Prostate gland (tissue), 2 donors: ENCODE measurements at places on chromosomes 11 and 22. TPM values are rescaled to one million over a fixed set of nuclear protein-coding genes. Genes with fewer than 3 reads are reported as not detected.

- H3K36me3 ChIP-seq = no peaks in the 10 kb centered on the region
- peaks cover 9% of the 10 kb centered on the region for H3K4me1 ChIP-seq
- no peaks in the 10 kb centered on the region for H3K27me3 ChIP-seq
- no peak overlapping the region for H3K4me3 ChIP-seq
Observed at GRCh38 chr11:408154-409007, 6.4 kb downstream of the SIGIRR start.

DNA sequence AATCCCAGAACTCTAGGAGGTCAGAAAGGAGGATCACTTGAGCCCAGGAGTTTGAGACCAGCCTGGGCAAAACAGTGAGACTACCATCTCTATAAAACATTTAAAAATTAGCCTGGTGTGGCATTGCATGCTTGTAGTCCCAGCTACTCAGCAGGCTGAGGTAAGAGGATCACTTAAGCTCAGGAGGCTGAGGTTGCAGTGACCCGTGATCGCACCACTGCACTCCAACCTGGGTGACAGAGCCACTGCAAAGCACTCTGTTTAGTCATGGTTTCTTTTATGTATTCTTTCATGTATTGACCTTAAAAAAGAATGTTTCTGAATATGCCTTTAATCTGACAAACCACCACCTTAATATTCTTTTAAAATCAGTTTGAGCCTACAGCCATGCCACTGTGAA lies 52.2 kb downstream of the BIRC2 start:
- no peaks in the 10 kb centered on the region for H3K4me1 ChIP-seq
- no peaks in the 10 kb centered on the region for H3K27me3 ChIP-seq
- no peak overlapping the region for H3K27ac ChIP-seq
- no peak for DNase-seq
- H3K4me3 ChIP-seq = no peak overlapping the region

- no peak overlapping the region for H3K27ac ChIP-seq
- no peaks in the 10 kb centered on the region for H3K27me3 ChIP-seq
- no peaks in the 10 kb centered on the region for H3K4me1 ChIP-seq
- no peak for DNase-seq
- no peak overlapping the region for H3K4me3 ChIP-seq
- H3K36me3 ChIP-seq = no peaks in the 10 kb centered on the region
Observed at GRCh38 chr22:30861688-30862552, 106.7 kb downstream of the MORC2 start.

- no peaks in the 10 kb centered on the region for H3K4me1 ChIP-seq
- no peak overlapping the region for H3K4me3 ChIP-seq
- no peak overlapping the region for H3K27ac ChIP-seq
Observed at GRCh38 chr11:61264795-61265194, 23.8 kb downstream of the PGA5 start.

GRCh38 chr22:42198226-42198625 lies 67.6 kb upstream of the CYP2D6 start:
- H3K4me3 ChIP-seq = no peak overlapping the region
- H3K27me3 ChIP-seq = no peaks in the 10 kb centered on the region
- H3K27ac ChIP-seq = no peak overlapping the region
- no peak for DNase-seq
- H3K4me1 ChIP-seq = no peaks in the 10 kb centered on the region

DNA sequence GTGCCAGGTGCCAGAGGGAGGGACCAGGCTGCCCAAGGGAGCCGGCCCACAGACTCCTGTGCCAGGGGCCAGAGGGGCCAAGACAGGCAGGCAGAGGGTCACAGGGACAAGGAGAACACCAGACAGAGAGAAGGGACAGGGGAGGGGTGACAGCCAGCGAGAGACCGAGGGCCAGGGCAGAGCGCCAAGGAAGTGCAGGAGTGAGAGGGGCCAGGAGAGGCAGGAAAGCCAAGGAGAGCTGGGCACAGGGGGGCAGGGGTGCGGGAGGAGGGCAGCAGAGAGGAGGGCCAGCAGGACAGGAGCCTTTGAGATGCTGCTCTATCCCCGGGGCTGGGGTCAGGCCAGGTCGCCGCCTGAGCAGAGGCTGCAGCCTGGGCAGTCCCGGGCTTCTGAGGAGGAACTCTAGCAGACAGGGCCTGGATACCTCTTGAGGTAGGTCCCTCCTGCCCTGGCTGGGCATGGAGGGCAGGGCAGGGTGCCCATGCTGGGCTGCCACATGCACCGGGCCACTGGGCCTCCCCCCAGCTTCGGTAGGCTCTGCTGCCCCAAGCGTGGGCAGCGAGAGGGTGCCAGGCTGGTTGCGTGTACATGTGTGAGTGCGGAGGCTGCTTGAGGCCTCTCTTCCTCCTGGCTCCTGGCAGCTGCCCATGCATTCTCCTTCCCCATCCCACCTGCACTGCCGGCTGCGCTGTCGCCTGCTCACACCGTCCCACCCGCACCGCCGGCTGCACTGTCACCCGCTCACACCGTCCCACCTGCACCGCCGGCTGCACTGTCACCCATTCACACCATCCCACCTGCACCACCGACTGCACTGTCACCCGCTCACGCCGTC lies 12.2 kb downstream of the LSP1 start:
- no peaks in the 10 kb centered on the region for H3K27me3 ChIP-seq
- H3K4me1 ChIP-seq = no peaks in the 10 kb centered on the region
- H3K36me3 ChIP-seq = no peaks in the 10 kb centered on the region
- no peak for DNase-seq

GRCh38 chr11:32233276-32233675 lies 142.4 kb downstream of the RCN1 start:
- H3K4me3 ChIP-seq = no peak overlapping the region
- H3K36me3 ChIP-seq = no peaks in the 10 kb centered on the region
- H3K27me3 ChIP-seq = no peaks in the 10 kb centered on the region
- H3K4me1 ChIP-seq = no peaks in the 10 kb centered on the region

GRCh38 chr11:15150507-15150906 lies 35.8 kb downstream of the INSC start:
- H3K4me1 ChIP-seq = no peaks in the 10 kb centered on the region
- DNase-seq = no peak
- no peak overlapping the region for H3K4me3 ChIP-seq

DNA sequence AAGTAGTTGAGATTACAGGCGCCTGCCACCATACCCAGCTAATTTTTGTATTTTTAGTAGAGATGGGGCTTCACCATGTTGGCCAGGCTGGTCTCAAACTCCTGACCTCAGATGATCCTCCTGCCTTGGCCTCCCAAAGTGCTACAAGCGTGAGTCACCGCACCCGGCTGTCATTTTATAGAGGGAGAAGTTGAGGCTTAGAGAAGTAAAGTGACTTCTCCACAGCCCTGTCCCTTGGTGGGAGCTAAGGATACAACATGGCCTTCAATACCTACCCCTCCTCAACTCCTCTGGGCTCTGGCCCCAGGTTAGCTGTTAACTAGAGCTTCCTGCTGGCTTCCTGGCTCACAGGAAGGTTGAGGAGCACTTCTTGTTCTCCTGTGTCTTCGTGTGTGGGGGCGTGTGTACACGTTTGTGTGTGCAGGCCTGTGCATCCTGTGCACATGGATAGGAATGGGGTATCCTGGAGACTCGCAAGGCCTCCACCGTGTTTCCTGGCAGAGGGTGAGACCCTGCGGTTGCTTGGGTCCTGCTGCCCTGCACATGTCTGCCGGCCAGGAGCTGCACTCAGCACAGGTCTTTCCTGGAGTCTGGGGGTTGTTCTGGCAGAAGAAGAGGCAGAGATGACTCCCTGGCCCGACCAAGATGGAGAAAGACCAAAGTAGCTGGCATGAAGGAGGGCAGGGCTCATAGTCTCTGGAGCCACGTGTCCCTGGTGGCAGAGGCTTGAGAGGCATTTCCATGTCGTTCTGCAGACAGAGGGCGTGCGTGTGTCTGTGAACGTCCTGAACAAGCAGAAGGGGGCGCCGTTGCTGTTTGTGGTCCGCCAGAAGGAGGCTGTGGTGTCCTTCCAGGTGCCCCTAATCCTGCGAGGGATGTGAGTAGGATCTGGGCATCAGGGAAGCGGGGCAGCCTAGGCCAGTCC lies 2.4 kb downstream of the SIDT2 start:
- no peaks in the 10 kb centered on the region for H3K27me3 ChIP-seq
- DNase-seq = peak; percentile 65
- H3K4me1 ChIP-seq = peaks cover 15% of the 10 kb centered on the region

- no peak overlapping the region for H3K27ac ChIP-seq
- peaks cover 12% of the 10 kb centered on the region for H3K4me1 ChIP-seq
- no peaks in the 10 kb centered on the region for H3K36me3 ChIP-seq
- H3K27me3 ChIP-seq = no peaks in the 10 kb centered on the region
- no peak for DNase-seq
Observed at GRCh38 chr11:551131-551530, 9.4 kb downstream of the LMNTD2 start.

DNA sequence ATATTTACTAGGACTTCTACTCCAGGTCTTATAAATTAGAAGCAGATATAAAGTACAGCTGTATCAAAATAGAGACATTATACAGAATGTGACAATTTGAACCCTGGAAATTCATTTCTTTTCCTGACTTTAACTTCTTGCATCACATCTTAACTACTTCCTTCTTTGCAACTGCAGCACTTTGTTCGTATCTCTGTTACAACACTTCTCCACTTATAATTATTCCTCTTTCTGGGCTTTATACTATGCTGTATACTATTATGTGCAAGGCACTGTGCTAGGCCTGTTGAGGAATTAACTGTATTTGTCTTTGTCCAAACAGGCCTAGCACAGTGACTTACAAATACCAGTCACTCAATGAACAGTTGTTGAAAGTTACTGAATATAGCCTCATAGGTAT lies 1.8 kb upstream of the SLC36A4 start:
- H3K4me1 ChIP-seq = no peaks in the 10 kb centered on the region
- H3K36me3 ChIP-seq = no peaks in the 10 kb centered on the region
- no peak for DNase-seq
- no peak overlapping the region for H3K27ac ChIP-seq

DNA sequence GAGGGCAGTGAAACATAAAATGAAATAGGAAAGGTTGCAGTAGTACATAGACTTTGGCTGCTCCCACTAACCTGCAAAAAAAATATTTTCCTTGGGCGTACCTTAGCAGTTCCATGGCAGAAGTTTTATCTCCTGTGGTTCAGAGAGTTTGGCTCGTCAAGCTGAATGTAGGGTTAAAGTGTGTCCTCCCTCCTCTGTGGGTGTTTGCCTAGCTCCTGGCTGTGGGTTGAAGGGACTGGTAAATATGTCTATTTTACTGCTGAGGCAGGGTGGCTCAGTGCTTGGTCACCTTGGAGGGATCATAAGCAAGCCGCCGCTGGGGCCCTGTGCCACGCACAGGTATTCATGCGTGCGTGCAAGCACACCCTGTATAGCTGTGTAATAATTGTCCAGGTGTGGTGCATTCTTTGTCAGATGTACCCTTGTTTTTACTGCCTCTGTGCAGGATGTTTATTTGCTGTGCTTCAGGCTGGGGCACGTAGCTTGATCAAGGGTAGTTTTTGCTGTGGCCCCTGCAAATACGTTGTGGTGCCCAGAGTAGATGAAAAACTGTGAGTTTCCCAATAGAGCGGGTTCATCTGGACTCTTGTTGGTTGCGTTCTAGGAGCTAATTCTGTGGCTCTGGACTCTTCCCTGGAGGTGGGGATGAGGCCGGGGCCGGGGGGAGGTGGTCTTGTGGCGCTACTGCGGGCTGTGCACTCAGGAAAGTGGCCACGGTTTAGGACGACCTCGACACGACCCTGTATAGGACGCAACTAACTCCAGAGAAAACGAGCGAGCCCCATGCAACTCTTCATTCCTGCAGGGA lies 732 bp upstream of the SORL1 start:
- H3K27ac ChIP-seq = peak overlapping the region; percentile 76
- no peaks in the 10 kb centered on the region for H3K36me3 ChIP-seq
- H3K4me3 ChIP-seq = peak overlapping the region; percentile 84
- peak; percentile 69 for DNase-seq
- H3K4me1 ChIP-seq = no peaks in the 10 kb centered on the region
- no peaks in the 10 kb centered on the region for H3K27me3 ChIP-seq

DNA sequence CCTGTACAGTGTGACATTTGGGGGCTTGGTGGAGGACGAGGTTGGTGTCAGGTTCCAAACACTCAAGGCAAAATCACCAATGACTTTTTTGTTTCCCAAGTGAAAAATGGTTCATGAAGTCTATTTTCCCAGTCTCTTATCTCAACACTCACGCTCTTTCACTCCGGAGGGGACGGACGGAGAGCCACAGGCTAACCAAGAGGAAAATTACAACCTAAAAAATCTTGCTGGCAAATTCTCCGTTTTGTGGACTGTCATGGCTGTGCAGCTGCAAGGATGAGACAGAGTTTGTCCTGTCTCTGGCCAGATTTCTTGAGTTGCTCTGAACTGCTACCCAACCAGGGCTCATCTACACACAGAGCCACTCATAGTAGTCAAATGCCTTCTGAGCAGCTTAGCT lies 101.2 kb downstream of the ABTB2 start:
- DNase-seq = no peak
- no peaks in the 10 kb centered on the region for H3K27me3 ChIP-seq
- no peak overlapping the region for H3K4me3 ChIP-seq
- H3K4me1 ChIP-seq = no peaks in the 10 kb centered on the region

DNA sequence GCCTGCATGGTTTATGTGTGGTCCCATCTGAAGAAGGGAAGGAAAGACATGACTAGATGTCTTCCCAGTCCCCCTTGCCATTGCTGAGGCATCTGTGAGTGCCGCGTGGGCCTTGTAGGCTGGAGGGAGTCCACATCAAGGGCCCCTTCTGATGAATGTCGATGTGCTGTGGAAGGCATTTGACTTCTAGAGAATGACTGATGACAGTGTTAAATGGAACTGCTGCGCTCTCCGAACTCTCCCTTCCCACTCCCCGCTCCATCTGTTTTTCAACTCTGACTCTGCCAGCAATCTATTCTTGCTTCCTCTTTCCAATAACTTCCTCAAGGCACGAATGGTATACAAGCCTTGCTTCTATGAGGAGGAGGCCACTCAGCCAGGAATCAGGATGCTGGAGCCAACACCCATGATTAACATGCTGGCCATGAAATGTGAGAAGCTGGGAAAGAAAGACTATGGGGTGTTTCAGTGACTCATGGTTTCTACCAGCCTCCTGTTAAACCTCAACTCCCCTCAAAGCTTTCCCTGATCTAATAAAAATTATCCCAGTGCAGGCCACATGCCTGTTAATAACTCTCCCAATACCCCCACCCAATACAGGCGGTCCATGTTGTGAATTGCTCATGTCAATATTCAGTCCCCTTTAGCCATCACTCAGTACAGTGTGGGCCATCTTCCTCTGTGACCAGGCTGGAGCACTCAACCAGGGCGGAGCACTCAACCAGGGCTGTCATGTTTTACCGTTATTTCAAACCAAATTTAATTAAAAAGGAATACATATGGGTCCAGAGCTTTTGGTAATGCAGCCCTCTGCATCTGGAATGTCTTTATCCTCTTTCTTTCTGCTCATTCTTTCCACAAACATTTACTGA lies 46.4 kb upstream of the TBCEL start:
- no peak overlapping the region for H3K4me3 ChIP-seq
- no peaks in the 10 kb centered on the region for H3K27me3 ChIP-seq
- no peak for DNase-seq
- H3K4me1 ChIP-seq = no peaks in the 10 kb centered on the region
- H3K36me3 ChIP-seq = no peaks in the 10 kb centered on the region

Gene KLHL35
- 0.46 TPM for total RNA-seq

Gene BRSK2
- 0.96 TPM for total RNA-seq

Gene FXYD2
- 0.87 TPM for total RNA-seq

Gene DEFB131B
- total RNA-seq = not detected

Gene OR9G1
- total RNA-seq = not detected

Gene EHF
- total RNA-seq = 164 TPM

Gene SCGB2A2
- total RNA-seq = not detected

Gene TMPRSS13
- total RNA-seq = 14.7 TPM

Gene OR8K1
- total RNA-seq = 1.6 TPM
